ENCODE measurements at places on chromosomes 1 and 21.
A peak's percentile ranks its signal among the peaks of the same experiment; 100 is the strongest.

DNA sequence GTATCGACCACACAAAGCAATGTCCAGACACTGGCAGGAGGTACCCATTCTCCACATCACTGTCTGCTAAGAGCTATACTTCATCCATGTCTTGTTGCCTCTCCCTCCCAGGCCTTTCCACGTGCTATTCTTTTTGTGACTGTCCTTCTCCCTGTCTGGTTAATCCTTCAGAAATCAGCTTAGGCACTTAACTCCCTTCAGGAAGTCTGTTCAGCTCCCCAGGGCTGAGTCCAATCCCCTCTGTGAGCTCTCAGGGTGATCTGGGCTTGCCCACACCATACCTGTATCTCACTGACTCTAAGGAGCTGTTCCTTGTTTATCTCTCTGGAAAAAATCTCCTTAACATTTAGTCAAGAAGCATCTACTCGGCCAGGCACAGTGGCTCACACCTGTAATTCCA, 69.4 kb downstream of the NID1 start:
- no peak for DNase-seq

DNA sequence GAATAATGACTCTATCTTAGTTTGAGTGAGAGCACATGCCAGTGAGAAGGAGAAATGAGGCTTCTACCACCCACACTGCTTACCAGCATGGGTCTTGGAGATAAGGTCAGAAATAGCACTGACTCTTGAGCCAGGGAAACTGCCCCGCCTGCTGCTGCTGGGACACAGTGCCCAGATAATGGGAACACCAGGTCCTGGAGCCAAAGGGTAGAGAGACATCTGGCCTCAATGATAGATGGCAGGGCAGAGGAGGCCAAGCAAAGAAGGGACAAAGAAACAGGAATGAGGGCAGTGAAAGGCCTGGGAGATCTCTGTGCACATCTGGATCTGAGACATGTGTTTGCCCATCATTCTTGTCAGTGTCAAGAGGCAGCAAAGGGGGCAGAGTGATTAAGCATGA, 97.4 kb downstream of the MIS18A start:
- DNase-seq, result no peak

DNA sequence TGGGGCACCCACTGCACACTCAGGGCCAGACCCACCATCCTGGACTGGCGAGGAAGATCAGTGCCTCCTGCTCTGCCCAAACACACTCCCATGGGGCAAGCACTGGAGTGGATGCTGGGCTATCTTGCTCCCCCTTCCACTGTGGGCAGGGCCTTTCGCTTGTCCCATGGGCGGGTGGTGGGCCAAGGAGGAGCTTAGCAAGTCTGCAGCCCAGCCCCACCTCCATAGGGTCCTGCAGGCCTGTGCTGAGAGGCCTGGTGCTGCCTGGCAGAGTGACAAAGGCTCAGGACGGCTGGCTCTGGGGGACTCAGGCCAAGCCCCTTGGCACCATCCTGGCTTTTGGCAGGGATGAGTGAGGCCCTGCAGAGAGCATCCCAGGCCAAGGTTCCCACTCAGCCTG, 89.4 kb downstream of the PTPRU start:
- no peak for DNase-seq

GRCh38 chr1:11680270-11681070, 478 bp downstream of the MAD2L2 start:
- DNase-seq, result no peak

DNA sequence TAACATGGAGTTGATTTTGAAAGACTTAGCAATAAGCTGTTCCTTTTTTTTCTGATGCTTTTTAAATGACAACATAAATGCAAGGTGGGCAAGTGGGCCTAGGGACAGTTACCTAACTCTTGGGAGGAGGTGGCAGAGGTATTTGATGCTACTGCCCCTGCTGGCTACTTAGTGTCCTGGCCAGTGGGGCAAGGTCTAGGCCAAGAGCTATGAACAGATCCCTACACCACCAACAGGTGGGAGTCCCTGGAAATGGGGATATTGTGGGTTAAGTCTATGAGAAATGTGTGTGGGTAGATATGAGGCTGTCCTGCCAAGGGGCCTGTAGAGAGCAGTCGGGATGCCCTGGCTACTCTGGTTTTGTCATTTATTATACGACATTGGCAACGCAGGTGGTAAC, 31.3 kb upstream of the B3GALT5 start:
- no peak for DNase-seq

GRCh38 chr1:200139661-200140250, 112.2 kb downstream of the NR5A2 start:
- DNase-seq, result peak; percentile 24

DNA sequence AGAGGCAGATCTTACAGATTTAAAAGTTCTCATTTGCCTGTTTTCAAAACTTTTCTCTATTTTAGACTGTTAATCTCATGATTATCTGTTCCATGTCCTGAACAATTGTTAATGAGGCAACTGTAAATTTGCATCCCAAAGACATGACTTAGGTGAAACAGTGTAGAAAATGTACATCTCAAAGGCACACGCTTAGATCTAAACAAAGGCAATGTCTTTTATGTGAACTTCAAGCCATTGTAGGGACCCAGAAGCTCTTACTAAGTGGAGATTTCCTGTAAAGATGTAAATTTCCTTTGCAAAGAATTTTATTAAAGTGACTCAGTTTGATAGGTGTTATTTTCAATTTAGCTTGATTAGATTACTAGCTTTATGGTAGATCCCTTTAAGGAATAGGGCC, 125.2 kb upstream of the F3 start:
- DNase-seq, result no peak

DNA sequence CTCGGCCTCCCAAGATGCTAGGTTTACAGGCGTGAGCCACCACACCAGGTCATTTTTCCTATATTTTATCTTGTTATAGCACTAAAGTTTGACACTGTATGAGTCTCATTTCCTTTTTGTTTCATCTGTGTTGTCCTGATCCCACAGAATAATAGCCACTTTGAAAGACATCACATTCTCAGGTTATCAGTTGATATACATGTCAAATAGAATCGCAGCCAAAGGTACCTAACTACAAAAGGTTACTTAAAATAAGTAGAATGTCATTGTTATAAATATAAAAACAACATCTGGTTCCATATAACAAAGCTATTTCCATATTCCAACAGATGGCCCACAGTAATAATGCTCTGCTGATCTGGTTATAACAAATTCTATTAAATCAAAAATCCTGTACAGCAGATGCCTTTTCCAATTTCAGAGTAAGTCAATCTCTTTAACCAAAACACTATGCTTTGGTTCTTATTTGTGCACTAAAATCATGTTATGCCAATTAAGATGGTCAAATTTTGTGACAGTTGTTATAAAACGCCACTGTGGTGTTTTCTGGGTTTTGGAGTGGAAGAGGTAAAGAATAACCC, 6.0 kb downstream of the FOXJ3 start:
- no peak for DNase-seq

- no peak for DNase-seq
Measured at GRCh38 chr21:38929142-38929541, 123.4 kb downstream of the ETS2 start.

- no peak for DNase-seq
Measured at GRCh38 chr1:76177615-76178014, 103.1 kb downstream of the ST6GALNAC3 start.

DNA sequence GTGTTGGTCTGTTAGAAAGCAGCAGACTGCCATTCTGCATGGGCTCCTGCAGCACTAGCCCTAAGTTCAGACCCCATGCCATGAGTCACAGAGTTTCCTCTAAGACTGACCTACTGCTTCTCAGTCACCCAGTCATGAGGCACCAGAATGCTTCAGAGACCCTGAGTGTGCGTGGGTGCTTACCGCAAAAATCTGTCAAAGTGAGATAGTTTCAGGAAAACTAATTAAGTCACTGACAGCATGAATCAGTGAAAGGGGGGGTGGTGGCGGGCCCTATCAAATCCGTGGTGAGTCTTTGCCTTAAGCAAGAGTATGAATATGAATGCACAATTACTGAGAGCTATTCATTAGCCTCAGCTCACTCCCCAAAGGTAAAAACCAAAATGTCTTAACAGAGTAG, 98.1 kb downstream of the KCTD3 start:
- DNase-seq, result no peak

- no peak for DNase-seq
Measured at GRCh38 chr1:57420981-57421785, 2.7 kb downstream of the DAB1 start.

DNA sequence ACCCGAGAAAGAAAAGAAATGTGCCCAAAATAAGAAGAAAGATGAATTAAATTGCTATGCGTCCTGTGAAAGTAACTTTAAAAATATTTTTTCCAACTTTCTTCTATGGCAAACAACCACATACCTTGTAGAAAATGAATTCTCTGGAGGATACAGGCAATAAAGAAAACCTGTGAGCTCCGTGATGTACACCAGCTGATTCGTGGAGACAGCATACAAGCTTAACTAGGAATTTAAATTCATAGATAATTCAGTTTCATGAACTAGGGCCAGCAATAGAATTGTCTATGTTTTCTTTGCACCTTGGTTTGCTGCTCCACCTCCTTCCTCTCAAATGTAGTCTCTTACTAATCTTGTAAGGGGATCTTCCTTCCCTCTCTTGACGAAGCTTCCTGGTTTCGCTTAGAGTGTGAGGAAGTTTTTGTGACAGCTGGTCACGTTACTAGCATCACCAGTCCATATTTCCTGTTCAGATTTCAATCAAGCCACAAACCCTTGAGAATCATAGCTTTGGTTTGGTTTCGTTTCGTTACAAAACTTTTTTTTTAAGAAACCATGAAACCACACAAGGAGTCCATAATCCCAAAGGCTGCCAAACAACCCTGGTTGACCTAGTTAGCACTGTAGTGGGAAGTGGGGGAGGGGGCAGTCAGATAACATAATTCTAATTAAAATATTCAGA, 35.8 kb downstream of the GREM2 start:
- peak; percentile 84 for DNase-seq

GRCh38 chr1:163672976-163673758, 351.4 kb downstream of the NUF2 start:
- no peak for DNase-seq

- no peak for DNase-seq
Measured at GRCh38 chr21:17427831-17428483, 84.9 kb upstream of the CXADR start.

DNA sequence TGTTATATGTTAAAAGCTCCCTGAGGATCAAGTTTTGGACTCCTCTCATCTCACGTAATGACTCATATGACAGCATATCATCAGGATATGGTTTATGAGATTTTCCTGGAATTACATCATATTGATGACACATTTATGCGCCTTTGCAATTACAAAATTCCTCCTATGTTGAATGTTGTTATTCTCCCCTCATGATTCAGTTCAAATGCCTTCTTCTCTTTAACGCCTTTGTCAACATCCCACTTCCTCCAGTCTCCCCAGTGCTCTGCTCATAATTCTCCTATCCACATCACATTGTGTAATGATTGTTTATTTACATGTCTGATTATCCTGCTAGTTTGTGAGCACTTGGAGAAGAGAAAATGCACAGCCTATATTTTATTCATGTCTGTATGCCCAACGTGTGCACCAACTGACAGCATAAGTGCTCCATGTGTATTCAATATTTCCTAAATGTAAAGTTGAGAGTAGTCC, 80.9 kb upstream of the BACH1 start:
- no peak for DNase-seq

- DNase-seq, result no peak
Measured at GRCh38 chr1:230833511-230833910, 34.8 kb downstream of the C1orf198 start.

DNA sequence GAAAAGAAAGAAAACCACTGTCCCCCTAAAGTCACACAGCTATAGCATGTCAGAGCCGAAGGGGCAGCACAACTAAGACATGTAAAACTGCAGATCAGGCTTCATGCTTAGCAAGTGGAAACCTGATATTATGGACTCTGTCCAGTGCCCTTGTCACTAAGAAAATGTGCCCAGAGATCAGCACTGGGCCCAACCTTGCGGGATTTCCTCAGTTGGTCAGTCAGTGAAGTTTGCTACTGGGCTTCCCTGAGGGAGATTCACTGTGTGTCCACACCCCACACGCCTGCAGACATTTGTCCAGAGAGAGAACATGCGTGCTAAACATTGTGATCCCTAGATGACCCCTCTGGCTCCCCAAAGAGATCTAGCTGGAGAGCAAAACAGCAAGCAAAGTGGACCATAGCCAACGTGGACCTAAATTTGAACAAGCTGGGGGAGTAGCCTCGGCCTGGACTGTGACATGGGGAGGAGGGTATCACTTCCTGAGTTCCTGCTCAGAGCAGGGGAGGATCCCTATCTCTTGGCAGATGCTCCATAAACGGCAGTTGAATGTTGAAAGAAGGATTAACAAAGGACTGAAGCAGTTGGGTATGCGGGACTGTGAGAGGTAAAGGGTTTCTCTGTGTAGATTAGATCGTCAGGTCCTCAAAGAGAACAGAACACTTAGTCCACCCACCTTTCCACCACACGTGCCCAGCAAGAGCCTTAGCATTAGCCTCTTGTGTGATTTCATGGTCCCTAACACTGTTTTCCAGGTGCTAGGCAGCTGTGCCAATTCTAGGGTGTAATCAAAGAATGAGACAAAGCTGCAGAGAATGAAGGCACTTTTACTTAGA, 53.6 kb downstream of the GLUL start:
- no peak for DNase-seq

DNA sequence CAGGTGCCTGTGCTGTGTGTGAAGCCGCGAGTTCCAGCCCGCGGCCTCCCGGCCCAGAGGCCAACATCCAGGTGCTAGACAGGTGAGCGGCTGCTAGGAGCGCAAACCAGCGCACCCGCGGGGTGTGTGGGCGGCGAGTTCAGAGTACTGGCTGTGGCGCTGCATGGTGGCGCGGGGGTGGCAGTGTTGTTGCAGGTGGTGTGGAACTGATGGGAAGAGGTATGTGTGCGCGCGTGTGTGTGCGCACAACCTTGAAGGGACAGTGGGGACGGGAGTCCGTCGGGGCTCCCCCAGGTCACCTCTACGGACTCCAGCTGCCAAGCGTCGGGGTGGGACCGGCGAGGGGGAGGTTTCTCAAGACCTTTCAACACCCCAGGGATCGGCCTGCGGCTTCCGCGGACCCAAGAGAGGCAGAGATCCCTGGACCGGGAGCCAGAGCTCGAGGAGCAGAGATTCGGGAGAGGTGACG, 433 bp upstream of the DMBX1 start:
- no peak for DNase-seq

DNA sequence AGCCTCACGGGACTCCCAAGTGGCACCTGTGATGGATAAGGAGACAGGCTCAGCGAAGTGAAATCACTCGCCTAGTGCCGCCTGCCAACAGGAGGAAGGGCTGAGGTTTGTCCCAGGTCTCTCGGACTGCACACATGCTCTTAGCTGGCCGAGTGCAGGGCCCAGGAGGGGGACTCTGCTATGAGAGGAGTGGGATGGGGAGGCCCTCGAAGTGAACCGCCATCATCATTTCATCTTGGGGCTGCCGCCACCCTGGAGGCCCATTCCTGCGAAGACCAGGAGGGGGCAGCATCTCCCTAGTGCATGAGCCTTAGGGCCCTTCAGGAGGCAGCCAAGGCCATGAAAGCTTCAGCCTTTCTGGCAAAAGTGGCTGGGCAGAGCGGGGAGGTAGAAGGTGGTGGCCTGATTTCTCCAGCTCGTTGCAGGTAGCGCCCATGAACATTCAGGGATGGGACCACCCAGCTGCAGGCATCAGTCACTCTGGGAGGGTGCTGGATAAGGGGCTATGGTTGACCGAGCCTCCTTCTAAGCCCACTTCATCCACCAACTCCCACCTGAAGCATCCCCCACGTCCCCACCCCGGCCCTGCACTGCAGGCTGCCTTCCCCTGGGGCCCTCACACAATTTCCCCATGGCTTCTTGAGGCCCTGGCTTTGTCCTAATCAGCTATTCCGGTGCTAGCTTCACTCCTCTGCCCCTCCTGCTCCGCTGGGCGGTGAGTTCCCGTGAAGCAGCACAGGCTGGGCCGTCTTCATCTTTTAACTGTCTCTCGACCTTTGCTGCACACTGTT, 17.2 kb upstream of the RASSF5 start:
- DNase-seq, result peak; percentile 40
